ENCODE measurements at places on chromosomes 16 and 17.

DNA sequence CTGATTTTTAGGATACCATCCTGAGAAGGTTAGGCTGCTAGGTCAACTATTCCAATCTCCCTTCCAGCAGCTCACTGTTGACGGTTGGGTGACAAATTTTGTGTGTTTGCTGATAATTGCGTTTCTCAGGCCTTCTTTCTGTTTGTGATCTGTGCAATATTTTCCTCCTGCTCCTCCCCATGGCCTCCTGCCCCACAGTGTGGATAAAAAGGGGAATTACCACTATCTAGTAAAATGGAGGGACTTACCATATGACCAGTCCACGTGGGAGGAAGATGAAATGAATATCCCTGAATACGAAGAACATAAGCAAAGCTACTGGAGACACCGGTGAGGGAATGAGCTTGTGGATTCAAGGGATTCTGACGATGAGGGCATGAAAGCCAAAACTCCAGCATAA lies 9.2 kb downstream of the CHD3 start:
- no peak for DNase-seq

GRCh38 chr17:8995711-8996110 lies 25.6 kb upstream of the NTN1 start:
- DNase-seq: no peak

DNA sequence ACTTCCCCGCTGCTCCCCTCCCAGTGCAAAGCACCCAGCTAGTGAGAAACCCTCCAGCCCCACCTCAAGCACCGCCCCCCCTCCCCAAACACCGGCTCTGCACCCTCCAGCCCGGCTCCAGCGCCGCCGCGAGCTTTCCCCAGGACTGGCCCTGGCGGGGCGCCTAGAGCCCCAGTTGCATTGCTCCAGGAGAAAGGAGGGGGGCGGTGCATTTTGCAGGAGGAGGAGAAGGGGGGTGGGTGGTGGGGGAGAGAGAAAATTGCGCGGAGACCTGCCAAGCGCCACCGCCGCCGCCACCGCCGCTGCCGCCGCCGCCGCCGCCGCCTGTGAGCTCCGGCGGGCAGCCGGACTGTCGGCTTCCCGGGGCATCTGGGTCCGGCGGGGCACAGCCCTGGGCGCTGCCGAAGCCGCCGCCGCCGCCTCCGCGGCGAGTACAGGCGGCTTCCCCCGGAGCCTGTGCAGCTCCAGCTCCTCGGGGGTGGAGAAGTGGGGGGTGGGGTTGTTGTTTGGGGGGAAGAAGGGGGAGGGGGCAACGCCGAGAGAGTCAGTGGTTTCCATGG lies 333 bp upstream of the NOG start:
- DNase-seq: no peak

DNA sequence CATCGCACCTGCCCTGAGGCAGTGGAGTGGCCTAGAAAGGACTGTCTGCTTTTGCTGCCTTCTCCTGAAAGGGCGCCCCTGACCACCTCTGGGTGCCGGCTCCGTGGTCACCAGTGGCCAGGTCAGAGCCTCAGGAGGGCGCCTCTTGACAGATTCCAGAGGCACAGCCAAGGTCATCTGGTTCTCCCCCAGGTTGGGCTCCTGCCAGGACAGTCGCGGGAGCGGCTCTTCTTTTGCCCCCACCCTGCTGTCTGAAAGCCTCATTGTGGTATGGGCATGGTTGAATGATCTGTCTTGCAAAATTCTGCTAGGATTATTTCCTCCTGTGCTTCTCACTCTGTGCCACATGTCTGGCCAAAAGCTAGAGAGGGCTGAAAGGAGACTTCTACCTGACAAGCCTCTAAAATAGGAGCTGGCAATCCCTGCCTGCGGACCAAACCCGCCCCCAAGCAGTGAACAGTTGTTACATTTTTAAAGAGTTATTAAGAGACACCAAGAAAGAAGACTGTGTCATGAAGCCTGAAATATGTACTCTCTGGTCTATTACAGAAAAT lies 82.8 kb downstream of the SNX29 start:
- DNase-seq: no peak

DNA sequence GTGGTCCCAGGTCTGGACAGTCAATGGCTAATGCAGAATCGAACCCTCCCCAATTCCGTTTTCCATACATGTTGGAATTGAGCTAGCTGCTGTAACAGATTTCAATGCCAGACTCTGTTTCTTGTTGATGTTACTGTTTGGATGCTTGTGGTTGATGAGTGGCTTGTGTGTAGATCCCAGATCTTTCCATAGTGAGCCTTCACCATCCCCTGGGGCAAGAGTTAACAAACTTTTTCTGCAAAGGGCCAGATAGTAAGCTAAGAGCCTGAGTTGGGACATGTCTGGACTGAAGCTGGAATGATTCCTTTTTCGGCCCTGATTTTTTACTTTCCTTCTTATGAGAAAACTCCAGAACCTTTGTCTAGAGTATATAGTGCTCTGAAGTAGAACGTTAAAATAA lies 296.3 kb downstream of the CPPED1 start:
- no peak for DNase-seq

DNA sequence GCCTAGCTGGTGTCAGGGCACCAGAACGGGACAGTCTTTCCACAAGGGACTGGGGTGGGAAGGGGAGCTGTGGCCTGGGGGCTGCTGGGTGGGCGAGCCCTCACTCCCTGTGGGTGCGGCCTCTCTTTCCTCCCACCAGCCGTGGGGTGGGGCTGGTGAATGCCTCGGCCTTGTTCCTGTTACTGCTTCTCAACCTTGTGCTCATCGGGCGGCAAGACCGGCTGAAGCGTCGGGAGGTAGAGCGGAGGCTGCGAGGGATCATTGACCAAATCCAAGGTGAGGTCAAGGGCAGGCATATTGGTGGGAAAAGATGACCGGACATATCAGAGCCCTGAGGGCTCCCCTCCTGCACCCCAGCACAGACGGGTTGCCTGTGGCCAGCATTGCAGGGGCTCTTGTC lies 29.2 kb downstream of the CASKIN2 start:
- no peak for DNase-seq

- no peak for DNase-seq
Measured at GRCh38 chr16:56989988-56990387, 631 bp downstream of the NLRC5 start.

DNA sequence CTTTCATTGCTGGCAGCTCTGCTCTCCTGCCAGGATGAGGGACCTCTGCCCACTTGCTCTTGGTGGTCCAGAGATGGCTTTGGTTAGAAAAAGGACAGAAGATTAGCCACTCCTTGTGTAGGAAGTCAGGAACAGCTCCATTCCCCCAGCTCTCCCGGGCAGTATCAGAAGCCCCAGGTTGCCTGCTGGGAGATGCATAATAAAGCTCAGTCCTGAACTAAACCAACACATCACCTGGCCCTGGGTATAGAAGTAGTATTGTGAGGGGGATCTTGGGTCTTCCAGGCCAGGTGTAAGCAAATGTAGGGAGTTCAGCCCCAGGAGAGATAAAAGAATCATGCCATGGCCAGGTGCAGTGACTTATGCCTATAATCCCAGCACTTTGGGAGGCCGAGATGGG lies 52.4 kb downstream of the NEUROD2 start:
- DNase-seq: no peak

DNA sequence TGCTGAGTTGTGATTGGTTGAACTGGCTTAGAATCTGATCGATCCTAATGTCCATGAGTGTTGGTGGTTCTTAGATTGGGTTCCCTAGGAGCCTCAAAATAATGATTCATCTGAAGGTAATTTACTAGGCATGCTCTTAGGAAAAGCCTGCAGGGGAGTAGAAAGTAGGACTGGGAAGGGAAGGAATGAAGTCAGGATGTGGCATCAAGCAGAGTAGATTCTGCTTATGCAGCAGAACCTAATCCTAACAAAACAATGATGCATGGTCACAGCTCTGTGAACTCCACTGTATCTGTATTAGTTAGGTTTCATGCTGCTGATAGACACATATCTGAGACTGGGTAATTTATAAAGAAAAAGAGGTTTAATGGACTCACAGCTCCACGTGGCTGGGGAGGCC lies 132.5 kb downstream of the HS3ST2 start:
- DNase-seq: no peak

DNA sequence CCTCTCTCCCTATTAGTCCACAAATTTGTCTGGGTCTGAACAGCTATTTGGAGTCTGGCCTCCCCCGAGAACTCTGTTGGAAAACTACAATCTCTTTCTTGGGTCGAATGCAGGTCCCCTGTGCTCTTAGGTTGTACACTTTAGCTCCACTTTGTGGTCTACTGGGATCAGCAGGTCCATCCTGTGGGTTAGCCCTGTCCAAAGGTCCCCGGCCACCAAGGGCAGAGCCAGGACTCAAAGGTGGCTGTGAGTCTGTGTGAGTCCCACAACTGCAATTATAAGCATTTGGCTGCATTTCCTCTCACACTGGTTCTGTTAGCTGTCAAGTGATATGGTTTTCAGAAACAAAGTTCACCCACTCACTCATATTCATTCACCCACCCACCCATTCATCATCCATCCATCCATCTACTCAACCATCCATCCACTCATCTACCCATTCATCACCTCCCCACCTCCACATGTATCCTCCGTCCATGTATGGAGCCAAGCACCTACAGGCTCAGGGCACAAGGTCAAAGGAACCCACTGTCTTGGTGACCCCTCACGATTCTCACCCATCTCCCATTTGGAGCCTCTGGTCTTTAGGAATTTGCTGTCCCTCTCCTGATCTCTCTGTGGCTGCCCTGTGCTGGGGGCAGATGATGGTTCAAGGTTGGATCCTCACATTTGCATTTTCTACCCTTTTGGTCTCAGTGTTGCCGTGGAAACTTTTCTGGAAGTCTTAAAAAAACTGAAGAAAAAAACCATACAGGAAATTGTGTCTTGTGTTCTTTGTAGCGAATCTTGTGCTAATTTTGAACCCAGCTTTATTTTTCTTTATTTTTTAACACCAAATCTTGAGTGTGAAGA lies 45.8 kb downstream of the IRF8 start:
- no peak for DNase-seq

- DNase-seq: no peak
Measured at GRCh38 chr17:65243838-65244625, 106.9 kb downstream of the RGS9 start.

DNA sequence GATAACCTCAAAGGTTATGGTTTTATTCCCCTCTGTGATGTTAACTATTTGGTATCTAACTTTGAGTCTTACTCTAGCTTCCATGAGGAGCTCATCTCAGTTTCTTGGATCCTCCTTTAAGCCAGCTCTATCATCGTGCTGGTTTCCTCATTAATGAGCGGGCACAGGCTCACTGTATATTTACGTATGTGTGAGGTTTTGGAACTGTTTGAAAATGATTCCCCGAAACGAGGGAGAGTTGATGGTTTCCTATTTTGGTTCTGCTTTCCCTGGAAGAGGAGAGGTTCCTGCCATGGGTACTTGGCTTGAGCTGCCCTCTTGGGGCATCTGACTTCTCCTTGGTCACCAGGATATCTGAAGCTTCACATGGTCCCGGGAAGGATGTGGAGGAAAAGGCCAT lies 32.7 kb upstream of the PIK3R6 start:
- no peak for DNase-seq

Measured in stimulated activated CD4-positive, alpha-beta T cell treated with anti-CD3 and anti-CD28 coated beads, TNF-alpha, amount 100 ng/mL, for 24 hours (primary cell).